RPMI7951 (cell line): ENCODE measurements at places on chromosomes 11 and 22.

DNA sequence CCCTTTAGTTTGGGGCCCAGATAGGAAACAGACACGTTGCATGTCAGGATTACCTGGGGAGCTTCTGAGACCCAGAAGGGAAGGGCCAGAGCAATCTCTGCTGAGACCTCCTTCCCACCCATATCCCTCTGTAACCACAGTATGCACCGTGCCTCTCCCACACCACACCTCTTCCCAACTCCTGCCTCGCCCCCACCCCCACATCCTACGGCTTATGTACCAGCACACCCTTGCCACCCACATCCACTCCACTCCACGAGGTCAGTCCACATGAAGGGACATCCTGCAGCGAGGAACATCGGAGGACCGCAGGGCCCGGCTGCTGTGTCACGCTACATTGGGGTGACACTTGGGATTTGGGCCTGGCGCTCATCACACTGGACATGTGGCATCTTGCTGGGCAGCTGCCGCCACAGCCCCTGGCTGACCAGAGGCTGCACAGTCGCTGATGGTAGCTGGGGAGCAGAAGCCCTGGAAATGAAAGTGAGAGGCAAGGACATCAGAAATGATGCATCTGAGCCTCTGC lies 118.3 kb upstream of the LMO1 start:
- DNase-seq, result no peak

DNA sequence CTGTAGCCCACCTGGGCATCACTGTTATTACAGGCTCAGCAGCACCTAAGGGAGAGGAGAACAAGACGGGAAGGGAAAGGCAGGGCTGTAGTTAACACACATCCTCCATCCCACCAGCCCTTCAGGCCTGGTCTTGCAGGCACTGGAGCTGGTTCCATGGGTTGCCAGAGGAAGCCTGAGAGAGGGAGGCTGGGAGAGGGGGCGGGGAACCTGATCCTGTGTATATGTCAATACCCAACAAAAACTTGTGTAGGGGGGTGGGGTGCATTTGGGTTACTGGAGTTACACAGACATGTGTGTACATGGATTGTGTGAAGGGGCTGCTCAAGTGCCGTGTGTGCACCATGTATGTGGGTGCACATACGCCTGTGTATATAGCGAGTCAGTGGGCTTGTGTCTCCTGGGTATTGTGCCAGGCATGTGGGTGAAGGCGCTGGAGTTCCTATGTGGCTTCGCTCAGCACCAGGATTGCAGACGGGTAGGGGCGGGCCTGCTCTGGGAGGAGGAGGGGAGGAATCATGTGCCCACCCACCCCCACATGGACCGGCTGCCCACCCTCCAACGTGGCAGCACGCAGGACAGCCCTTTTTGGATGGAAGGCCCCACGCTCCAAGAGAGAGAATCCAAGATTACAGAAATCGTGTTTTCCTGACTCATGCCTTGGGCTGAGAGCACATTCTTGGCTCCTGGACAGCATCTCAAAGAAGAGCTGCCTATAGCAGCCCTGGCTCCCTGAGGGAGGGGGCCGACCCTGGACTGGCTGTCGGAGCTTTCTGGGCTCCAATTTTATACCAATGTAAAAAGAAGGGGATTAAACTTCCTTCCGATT lies 4.2 kb upstream of the SERPINH1 start:
- peak; percentile 89 for DNase-seq

GRCh38 chr11:80163441-80163840 lies 722.6 kb upstream of the TENM4 start:
- no peak for DNase-seq

- no peak for DNase-seq
These were observed 904.4 kb downstream of the BRD1 start for GRCh38 chr22:48923165-48923865.

GRCh38 chr11:47979378-47980087 lies 826 bp upstream of the PTPRJ start:
- DNase-seq, result no peak
